Heart left ventricle (tissue), 16 donors: ENCODE measurements at places on chromosomes 6 and 20.
A peak's percentile ranks its signal among the peaks of the same experiment; 100 is the strongest.

- DNase-seq: no peak
These were observed 37.1 kb upstream of the RPS6KA2 start for GRCh38 chr6:166664135-166664534.

DNA sequence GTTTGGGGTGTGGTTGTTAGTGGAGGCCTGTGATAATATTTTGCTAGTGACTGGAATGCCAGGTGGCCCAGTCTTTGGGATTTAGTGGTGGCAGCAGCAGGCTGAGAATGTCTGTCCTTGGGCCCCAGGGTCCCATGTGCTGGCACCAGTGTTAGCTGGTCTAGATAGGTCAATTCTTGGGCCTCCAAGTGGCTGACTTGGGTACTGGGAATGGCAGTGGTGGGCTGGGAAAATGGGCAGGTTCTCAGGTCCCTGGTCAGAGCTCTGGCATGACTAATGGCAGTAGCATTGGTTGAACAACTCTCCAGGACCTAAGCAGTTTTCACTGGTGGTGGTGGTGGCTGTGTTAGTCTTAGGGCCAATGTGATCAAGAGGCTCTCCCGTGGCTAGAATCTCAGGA is 50.3 kb downstream of the OLIG3 start:
- no peak for DNase-seq

DNA sequence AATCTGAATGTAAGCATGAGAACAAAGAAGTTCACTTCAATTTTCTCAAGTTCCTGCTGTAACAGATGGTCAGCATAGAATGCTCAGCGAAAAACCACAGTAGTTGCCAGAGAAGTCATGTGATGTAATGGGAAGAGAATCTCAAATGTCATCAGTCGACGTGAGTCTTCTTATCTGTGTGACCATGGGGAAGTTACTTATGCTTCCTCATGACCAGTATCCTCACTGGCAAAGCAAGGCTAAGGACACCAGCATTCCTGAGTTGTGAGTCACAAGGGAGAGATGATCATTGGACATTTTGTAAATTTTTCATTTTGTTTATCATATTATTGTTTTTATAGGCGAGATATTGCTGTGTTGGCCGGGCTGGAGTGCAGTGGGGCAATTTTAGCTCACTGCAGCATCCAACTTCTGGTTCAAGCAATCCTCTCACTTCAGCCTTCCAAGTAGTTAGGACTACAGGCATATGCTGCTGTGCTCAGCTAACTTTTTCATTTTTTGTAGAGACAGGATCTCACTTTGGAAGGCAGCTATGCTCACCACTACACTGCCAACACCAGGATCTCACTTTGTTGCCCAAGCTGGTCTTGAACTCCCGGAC is 21.9 kb downstream of the SGK1 start:
- DNase-seq: peak; percentile 45

DNA sequence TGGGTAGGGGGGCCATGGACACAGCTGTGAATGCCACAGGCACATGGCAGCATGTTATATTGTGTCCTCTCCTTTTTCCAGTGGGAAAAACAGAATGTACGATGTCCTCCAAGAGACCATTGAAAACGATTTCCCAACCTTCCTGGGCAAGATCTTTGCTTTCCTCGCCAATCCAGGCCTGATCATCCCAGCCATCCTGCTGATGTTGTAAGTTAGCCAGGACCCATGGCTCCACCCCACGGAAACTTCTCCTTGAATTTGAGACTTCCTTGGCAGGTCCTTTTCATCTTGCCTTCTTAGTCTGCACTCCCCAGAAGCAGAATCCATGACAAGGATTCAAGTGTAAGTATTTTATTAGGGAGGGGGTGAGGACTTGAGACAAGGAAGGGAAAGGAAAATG is 28.2 kb upstream of the NOP56 start:
- no peak for DNase-seq

GRCh38 chr20:44496976-44497375 is 21.3 kb downstream of the TTPAL start:
- no peak for DNase-seq

DNA sequence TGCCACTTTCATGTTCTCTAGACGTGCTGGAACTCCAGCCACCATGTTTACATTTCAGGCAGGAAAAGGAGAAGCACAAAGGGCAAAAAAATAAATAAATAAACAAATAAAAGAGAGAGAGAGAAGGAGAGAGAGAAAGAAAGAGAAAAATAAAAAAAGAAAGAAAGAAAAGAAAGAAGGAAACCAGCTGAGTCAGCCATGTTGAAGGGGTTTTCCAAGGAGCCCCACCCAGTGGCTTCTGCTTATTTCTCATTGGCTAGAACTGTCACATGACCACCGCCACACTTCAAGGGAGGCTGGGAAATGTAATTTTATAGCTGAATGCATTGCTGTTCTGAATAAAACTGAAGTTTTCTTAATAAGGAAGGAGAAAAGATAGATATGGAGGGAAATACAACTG is 71.1 kb downstream of the BFSP1 start:
- DNase-seq: no peak

DNA sequence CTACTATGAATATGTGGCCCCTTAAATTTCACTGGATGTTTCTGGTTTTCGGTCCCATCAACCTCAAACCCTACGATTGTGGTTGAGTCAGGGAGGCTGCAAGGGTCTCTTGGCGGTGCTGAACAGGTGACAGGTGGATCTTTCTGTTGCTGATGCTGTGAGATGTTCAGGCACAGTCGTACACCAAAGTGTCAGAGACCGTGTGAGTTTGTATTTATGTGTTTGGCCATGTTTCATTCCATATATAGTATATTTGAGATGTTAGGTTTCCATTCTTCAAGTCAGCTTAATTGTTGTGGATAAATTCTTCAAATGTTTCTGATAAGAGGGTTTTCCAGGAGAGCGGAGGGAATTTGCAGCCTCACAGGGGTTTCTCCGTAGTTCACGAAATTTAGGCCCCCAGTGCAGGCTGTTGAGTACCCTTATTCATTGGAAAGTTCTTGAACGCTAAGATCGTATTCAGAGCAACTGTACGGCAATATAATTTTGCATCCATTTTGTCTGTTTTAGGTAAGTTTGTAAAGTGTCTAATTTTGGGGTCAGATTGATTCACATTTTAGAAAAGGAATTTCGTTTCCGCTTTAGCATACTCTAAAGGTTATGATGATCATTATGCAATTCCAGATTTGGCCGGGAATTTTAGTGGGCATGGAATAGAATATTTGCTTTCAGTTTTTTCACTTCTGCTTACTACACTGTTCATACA is 1.2 kb downstream of the TAB2 start:
- DNase-seq: no peak

- DNase-seq: no peak
These were observed 31.1 kb upstream of the RGS17 start for GRCh38 chr6:153162172-153162571.

- DNase-seq: no peak
These were observed 11.4 kb downstream of the GPX5 start for GRCh38 chr6:28537065-28537464.

- DNase-seq: no peak
These were observed 175.7 kb upstream of the SNX9 start for GRCh38 chr6:157647261-157647915.

DNA sequence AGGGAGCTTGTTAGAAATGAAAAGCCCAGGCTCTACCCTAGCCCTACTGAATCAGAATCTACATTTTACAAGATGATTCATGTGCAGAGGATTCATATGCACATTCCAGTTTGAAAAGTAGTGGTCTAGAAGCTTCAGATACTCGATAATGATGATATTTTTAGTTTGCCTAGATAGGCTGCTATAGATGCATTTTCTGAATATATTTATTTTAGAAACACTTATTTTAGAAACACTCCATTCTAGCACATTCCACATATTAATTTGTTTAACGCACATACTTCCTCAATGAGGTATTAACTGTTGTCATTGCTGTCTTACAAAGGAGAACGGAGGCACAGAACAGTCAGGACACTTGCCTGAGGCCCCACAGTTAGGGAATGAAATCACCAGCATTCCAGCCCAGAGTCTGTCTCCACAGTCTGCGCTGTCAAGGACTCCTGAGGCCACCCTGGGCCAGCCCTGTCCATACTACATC is 64.4 kb downstream of the SNAP25 start:
- DNase-seq: no peak
